ENCODE measurements at places on chromosomes 2 and 18.

- no peak for DNase-seq
These were observed 53.8 kb downstream of the TEX44 start for GRCh38 chr2:231646476-231646875.

GRCh38 chr2:85695121-85695520, 963 bp downstream of the GNLY start:
- DNase-seq = no peak

GRCh38 chr2:51624995-51625394, 593.1 kb upstream of the NRXN1 start:
- no peak for DNase-seq

DNA sequence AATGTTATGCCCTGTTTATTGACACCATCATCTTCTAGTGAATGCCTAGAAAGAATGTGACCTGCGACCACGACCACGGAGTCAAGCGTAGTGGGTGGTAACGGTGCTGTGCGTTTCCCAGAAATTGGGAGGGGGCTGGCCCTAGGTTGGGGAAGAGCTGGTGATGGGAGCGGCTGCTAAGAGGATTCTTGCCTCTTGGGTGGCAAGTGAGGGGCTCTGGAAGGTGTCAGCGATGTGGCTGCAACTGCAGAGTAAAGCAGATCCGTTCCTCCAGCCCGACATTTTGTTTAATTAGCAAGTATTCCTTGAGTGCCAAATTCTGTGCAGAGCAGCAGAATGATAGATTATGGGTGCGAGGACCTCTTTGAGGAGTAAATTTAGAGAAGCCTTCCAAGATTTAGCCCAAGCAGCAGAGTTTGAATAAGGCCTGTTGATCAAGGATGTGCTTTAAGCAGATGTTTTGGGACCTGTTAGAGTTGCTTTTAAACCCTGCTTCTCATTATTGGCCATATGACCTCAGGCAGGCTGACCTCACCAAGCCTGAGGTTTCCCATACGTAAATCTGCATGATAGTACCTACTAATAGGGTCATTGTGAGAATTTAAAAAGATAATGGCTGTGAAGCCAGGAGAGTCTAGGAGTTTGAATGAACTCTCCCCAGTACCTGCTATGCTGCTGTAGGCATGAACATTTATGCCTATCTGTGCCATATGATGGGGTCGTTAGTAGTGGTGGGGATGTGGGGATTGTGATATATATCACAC, 287.7 kb downstream of the PTGR3 start:
- DNase-seq = no peak

DNA sequence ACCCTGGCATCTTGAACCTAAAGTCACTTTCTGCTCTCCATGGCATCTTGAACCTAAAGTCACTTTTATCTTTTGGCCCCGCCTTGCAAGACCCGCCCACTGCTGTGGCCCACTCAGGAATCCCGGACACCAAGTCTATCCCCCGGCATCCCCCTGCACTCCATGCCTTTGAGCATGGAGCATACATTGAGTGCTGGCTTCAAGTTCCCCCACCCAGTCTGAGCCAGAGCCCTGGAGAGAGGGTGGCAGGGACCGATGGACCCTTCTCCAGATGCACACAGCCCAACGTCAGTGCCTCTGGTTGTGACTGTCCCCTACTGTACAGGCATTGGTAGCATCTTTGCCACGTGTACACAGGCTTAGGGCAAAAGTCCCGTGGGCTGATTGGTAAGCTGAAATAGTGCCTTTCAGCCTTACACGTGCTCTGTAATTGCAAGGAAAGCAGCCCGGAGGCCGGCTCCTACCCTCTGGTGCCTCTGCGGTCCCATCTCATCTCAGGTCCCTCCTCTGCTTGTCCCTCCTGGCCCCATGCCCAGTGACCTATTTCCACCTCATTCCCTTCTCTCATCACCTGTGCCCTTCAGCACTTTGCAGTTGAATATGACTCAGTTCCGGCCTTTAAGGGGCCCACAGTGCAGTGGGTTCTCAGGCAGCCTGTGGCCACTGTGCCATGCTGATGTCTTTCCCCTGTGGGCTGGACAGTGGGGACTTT, 154.0 kb downstream of the INHBB start:
- DNase-seq = no peak

DNA sequence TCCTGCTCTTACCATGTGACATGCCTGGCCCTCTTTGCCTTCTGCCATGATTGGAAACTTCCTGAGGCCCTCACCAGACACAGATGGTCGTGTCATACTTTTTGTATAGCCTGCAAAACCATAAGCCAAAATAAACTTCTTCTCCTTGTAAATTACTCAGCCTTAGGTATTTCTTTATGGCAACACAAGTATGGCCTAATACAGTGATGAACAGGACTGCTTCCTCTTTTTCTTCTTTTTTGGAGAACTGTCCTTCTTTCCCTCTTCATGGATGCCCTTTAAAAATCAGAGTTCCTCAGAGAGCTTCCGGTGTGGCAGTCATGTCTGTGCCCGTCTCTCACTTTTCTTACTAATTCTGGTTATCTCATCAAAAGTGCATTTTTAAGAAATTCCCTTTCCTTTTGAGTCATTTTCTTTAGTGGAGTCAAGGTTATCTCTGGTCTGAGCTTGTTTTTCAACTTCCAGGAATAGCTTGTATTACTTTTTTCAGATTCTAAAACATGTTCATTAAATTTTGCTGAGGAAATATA, 9.2 kb upstream of the IL1A start:
- no peak for DNase-seq

All from activated gamma-delta T cell (primary cell).